Cortex of kidney (tissue), 1 donor: ENCODE measurements at places on chromosomes 3 and 15.

- DNase-seq = no peak
Measured at GRCh38 chr3:25863416-25863959, 73.6 kb downstream of the OXSM start.

DNA sequence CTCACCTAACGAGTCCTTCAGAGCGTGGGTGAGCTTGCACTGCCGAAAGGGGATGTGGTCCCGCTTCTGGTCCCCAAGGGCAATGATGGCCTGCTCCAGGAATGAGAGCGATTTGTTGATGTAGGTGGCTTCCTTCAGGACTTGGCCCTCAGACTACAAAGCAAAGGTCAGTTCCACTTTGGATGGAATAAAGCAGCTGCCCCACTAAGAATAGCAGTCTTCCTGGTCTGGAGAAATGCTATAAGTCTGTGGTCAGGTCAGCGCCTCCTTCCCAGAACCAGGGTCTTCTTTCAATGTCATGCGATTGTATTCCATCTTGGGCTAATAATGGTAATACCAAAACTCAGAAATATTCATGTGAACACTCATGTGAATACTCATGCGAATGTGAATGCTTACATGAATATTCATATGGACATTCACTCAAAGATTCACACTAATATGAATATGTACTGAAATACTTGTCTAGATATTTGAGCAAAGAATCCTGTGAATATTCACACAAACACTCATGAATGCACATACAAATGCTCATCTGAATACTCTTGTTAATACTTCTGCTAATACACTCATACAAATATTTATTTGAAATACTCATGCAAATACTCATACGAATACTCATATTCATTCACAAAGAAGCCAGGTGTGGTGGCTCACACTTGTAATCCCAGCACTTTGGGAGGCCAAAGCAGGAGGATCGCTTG, 16.7 kb downstream of the KIF9 start:
- no peak for DNase-seq

GRCh38 chr3:109784852-109785631, 447.7 kb upstream of the DPPA4 start:
- no peak for DNase-seq

DNA sequence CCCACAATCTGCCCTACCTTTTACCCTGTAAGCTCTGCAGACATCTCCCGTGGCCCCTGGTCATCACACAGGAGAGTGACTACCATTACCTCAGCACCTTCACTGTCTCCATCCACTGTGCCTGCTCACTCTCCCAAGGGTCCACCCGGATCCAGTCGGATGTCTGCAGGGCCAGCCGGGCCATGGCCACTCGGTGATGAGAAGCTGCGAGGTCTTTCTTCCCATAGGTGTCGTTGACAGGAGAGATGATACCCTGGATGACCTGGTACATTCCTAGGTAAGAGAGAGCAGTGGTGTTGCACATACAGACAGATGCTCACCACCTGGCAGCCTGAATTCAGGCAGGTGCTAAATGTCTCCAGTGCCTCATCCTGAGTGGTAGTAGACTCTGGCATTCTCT, 39.2 kb upstream of the RBP1 start:
- DNase-seq = no peak

- DNase-seq = no peak
Measured at GRCh38 chr15:72515591-72516389, 41.7 kb downstream of the ARIH1 start.

- no peak for DNase-seq
Measured at GRCh38 chr15:62931650-62932049, 110.9 kb upstream of the TPM1 start.

- DNase-seq = no peak
Measured at GRCh38 chr3:15102836-15103235, 3.9 kb upstream of the RBSN start.

DNA sequence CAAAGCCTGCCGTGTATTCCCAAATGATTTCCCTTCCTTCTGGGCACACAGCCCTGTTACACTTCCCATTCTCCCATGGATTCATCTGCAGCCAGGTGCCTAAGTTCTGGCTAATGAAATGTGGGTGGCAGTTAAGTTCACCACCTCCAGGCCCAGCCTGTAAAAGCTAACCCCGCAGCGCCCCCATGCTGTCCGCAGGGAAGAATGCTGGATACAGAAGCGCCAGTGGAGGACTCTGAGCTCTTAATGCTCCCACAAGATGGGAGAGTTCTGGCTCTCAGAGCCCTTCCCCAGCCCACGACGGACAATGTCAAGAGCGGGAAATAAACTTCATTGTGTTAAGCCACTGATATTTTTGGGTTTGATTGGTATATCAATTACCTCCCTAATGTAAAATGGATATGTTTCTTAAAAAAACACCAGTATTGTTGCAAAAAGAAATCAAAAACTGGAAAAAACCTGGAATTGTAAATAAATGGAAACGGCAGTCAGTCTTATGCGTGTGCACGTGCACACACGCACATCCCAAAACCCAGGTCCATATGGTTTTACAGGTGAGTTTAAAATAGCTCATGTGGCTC, 37.7 kb upstream of the FGD5 start:
- DNase-seq = no peak

DNA sequence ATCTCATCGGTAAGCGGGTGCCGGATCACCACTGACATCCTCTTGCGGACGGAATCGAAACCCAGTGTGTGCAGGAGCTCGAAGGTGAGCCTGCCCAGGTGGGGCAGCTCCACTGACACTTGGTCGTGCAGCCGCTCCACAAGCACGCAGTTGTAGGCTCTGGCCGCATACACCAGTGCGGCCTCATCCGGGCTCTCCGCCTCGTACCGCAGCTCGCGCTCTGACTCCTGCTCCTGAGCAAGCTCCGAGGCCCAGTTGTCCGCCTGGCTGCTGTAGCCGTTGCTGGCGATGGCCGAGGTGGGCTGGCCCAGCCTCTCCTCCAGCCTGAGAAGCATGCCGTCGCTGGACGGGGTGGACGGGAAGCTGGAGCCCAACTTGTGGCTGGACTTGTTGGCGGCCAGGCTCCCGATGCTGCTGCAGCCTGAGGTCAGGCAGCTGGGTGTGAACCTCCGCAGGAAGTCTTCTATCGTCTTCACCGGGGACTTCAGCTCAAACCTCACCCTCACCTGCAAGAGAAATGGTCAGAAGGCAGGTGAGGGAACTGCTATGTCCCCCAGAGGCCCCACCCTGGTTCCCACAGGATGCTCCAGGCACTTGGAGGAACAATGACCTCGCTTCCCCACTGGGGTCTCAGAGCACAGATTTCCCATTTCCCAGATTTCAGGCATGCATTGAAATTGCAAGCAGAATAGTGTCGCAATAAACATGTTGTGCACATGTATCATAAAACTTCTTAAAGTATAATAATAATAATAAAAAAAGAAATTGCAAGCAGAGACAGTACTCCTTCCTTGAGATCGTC, 149.2 kb downstream of the ATP10A start:
- DNase-seq = no peak

DNA sequence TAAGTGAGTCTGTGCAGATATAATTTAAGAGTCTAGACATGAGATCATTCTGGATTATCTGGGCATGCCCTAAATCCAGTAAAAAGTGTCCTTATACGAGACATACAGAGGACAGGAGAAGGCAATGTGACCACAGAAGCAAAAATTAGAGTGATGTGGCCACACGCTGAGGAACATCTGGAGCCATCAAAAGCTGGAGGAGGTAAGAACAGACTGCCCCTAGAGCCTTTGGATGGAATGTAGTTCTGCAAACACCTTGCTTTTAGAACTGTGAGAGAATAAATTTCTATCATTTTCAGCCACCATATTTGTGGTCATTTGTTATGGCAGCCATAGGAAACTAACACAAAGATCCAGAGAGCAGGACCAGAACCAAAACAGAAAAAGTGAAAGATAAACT, 41.0 kb downstream of the CD200 start:
- no peak for DNase-seq

DNA sequence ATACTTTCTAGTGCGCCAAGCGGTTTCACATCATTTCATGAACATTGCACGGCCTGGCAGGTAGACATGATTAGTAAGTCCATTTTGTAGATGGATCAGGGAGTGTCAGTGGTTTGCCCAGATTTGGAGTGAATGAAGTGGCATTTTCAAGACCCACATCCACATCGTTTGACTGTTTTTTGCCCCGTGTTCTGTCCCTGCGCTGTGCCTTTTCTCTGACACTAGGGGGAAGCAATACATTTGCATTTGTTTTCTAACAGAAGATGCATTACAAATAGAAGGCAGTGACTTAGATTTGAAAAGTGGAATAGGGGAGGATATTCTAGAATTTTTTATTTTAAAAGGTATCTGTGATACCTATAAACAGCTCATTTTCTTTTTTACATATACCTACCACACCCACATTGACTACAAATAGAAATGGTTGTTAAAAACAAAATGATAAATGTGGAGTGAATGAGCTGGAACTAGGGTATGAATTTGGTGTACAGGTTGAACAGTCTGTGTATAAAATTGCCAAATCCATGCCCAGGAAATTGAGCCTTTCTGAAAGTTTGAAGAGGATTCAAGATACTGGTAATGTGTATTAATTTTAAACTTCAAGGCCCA, 98.0 kb downstream of the USP13 start:
- no peak for DNase-seq

GRCh38 chr3:167811031-167811430, 75.5 kb downstream of the SERPINI1 start:
- DNase-seq = no peak

- DNase-seq = no peak
Measured at GRCh38 chr3:9942934-9943690, 9.1 kb downstream of the PRRT3 start.

GRCh38 chr3:127732303-127732702, 59.6 kb downstream of the ABTB1 start:
- DNase-seq = no peak

- DNase-seq = no peak
Measured at GRCh38 chr3:41320953-41321641, 121.8 kb downstream of the CTNNB1 start.

- no peak for DNase-seq
Measured at GRCh38 chr3:3636815-3637214, 162.4 kb upstream of the LRRN1 start.
